Left lung (tissue), 14 donors: ENCODE measurements at places on chromosomes 16 and 17.
A peak's percentile ranks its signal among the peaks of the same experiment; 100 is the strongest.

- DNase-seq, result no peak
Observed at GRCh38 chr17:78342449-78343186, 17.3 kb downstream of the SOCS3 start.

GRCh38 chr17:42307362-42307927 lies 19.1 kb downstream of the STAT5A start:
- DNase-seq, result no peak

DNA sequence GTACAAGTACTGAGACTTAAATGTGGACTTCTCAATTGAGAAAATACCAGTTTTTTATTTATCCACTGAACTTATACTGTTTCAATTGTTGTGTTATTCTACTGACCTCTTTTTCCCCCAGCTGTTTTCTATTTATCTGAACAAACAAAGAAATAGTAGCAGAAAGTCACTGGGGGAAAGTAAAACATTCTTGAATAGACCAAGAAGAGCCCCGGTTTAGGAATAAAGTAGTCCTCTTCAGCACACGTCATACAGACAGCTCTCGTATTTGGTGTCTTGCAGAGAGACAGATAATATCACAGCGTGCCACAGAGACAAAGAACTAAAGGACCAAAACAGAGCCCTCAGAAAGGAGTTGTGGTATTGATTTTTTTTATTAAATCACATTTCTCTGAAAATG lies 1159.1 kb upstream of the CDH8 start:
- DNase-seq, result no peak

GRCh38 chr16:12629271-12629670 lies 174.4 kb downstream of the CPPED1 start:
- no peak for DNase-seq

- DNase-seq, result no peak
Observed at GRCh38 chr16:85057948-85058347, 30.4 kb downstream of the KIAA0513 start.

GRCh38 chr17:49123061-49123460 lies 9.5 kb upstream of the B4GALNT2 start:
- no peak for DNase-seq

DNA sequence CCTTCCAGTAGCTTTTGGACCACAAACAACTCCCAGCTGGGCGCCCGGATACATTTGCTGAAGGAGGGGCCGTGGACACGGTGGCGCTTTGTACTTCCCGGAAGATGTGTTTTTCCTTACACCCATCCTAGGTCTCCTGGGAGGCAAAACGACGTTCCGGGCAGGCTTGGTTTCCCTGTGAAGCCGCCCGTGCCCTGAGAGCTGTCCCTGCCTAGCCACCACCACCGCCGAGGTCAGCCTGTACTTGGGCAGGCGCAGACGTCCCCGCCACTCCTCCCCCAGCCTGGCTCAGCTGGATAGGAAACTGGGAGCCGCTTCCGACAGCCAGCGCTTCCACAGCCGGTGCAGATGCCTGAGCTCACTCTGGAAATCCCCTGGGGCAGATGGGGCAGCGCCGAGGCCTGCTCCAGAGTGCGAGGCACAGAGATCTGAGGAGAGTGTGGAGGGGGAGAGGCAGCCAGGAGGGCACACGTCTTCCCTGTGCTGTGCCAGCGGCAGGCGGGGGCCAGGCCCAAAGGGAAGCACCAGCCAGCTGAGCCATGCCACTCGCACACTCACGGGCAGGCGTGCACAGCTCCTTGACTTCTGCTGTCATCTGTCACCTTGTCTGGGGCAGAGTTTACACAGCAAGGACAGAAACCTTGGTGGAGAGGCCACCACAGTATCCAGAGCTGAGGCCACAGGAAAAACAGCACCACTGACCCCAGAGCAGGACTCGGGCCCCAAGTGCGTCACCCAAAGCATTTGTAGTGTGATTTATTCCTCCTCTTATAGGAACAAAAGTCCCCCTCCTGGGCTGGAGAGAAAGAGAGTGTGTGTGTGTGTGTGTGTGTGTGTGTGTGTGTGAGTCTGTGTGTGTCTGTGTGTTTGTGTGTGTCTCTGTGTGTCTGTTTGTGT lies 3.0 kb downstream of the RHBDF2 start:
- DNase-seq, result peak; percentile 89

- no peak for DNase-seq
Observed at GRCh38 chr16:51952500-51952899, 594.4 kb downstream of the TOX3 start.

DNA sequence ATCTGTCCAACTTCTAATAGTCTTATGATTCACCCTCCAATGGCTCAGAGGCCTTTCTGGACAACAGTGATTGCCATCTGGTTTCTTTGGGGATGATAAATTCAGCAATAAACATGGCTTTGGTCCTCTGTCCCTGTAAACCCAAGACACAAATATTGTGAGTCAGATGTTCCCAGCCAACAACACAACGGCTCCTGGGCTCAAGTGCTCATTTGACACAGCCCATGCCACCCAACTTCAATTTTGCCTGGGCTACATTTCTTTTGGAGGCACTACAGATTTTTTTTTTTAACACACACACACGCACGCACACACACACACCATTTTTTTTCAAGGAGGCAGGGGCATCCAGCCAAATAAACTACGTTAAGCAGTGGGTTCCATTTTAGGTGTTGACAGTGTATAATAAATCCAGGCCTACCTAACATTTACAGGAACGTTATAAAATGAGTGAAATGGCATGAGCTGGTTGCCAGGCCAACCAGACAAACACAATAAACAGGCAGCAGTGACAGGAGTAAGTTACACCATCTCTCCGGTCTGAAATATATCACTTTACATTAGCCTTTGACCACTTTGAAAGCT lies 939.9 kb upstream of the SOX9 start:
- peak; percentile 62 for DNase-seq

GRCh38 chr16:2791174-2791573 lies 3.8 kb upstream of the PRSS33 start:
- DNase-seq, result no peak

- no peak for DNase-seq
Observed at GRCh38 chr16:85614338-85615013, 1.4 kb downstream of the GSE1 start.
